ENCODE measurements at places on chromosomes 3 and 15. TPM values are rescaled to one million over a fixed set of nuclear protein-coding genes. Genes with fewer than 3 reads are reported as not detected.
A peak's percentile ranks its signal among the peaks of the same experiment; 100 is the strongest.

DNA sequence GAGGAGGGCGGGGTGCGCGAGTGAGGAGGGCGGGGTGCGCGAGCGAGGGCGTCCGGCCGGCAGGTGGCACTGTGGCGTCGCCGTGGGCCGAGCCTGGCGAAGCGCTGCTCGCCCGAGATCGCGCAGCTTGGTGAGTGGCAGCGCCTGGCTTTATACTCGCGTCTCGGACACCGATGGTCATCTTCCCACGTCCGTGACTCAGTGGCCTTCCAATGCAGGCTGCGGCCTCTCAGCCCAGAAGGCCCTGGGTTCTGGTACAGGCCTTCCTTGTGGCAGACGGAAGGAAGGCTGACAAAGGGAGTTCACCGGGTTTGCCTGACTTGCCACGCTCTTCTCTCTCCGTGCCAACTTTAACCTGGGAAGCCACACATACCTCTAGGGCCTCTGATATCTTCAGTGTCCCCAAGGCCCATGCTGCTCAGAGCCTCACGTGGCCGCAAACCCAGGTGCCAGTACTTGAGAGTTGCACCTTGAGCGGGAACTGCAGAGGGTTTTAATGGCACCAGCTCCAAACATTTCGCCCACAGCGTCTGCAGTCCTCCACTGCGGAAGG is 195.3 kb upstream of the LYSMD4 start:
- peak; percentile 91 for DNase-seq

Gene CLDN18
- not detected for total RNA-seq

Gene LOXL1
- total RNA-seq: 2.5 TPM

DNA sequence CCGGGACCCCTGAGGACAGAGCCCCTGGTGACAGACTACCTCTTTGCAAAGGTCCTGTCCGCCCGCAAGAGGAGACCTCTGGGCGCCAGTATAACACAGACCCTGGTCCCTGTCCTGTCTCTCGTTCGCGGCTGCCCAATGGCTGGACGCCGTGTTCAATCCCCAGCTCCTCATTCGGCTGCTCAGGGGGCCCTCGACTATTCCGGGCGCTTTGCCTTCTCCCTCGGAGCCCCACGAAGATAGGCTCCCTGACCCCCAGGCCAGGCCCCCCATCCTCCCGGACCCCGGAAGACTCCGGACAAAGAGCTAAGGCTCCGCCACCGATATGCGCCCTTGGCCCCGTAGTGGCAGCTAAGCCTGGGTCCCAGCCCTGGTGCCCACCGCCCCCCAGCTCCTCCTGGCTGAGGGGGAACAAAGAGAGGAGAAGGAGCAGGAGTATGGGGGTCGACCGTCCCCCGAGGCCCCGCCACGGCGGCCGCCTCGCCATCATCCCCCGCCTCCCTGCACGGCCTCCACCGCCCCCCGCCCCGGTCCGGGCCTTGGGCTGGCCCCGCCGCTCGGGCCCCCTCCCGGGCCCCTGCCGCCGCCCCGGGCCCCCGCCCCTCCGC is 437 bp downstream of the CELSR3 start:
- DNase-seq: no peak

Gene NPRL2
- total RNA-seq: 42.5 TPM

Gene WNT5A
- not detected for total RNA-seq

DNA sequence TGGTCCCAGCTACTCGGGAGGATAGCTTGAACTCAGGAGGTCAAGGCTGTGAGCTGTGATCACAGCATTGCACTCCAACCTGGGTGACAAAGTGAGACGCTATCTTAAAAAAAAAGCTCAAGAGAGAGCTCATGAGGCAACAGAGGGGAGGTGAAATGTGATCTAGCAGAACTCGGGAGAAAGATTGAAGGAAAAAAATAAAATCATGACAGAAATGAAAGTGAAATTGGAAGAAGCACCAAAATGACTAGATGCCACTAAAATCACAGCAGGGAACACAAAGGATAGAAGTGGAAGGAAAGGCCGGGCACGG is 109.4 kb upstream of the BNIP2 start:
- no peak for DNase-seq

DNA sequence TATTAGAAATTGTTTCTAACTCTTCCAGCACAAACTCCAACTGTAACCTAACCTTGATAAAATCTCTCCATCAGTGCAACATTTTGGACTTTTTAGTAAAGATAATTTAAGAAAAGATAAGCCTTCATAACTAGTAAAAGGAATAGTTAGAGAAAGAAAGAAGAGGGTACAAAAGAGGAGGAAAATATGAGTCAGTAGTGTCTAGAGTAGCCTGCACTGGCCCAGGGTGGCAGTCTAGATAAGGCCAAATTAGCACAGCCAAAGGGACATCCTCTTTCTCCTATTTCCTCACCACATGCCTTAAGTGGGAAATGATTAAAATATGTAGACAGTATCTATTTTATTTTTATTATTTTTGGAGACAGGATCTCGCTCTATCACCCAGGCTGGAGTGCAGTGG is 3.7 kb downstream of the PROS1 start:
- DNase-seq: no peak

Gene TRH
- not detected for total RNA-seq

GRCh38 chr3:13839253-13839652 is 40.6 kb downstream of the WNT7A start:
- no peak for DNase-seq

GRCh38 chr3:147412261-147412916 is 3.2 kb downstream of the ZIC1 start:
- no peak for DNase-seq

DNA sequence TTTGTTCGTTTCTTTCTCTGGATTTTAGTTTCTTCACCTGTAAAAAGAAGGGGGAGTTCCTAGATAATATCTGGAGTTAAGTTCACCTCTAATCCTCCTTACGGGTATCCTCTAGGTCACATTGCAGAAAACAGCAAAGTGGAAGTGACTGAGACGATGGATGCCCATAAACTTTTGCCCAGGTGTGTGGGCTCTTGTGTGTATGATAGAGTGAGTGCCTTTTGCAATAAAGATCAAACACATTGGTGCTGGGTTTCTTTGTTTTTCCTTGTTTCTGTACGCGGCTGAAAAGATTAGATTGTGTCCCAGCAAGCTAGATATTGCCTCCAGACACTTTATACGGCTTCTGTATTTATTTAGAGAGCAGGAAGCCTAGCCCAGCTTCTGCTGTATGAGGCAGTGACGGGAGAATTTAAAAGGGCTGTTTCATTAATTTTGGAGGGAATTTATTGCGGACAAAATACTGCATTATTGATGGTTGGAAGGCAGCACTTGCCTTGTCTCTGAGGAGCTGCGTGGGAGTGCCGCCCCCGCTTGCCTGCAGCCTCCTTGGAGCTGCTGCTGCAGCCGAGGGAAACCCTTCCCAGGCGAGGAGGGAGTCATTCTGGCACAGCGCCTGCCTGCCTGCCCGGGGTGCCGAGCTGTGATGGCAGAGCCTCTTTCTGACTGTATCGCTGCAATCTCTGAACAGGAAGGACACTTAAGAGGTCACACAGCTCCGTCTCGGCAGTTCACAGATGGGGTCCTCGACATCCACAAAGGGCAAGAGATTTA is 38.5 kb downstream of the PYDC2 start:
- DNase-seq: peak; percentile 4

Gene SPINK8
- total RNA-seq: not detected

- no peak for DNase-seq
Observed at GRCh38 chr3:99529265-99529664, 109.1 kb upstream of the COL8A1 start.

Gene CCDC39
- not detected for total RNA-seq

DNA sequence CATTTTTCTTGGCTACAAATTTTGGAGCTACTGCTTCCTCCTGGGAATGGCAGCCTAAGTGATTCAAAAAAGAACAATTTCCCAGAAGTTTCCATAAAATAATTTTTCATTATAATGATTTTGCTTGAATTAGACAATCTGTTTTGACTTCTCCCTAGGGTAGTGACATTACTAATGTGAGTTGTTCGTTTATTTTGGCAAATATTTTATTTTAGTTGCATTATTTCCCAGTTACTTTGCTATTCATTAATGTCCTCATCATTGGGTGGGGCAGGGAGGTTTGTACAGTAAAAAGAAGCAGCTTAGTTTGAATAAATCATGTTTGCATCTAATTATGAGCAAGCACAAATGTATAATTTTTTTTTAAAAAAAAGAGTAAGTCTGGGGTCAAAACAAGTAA is 686.6 kb downstream of the ROBO2 start:
- no peak for DNase-seq

Gene SPINT1
- 8.5 TPM for total RNA-seq

DNA sequence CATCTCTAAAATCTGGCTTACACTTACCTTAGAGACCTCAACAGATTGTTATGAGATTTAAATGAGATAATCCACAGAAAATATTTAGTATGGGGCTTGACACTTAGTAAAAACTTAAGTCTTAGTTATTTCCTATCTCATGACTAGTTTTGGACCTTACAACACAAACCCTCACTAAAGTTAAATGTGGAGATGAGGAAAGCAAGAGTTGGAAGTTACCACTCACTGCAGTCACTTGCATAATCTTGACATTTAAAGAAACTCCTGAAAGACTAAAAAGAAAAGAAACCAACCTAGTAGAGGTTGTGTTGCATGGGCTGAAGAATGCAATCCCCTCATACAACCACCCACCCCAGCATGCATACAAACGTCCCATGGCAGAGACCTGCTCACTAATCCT is 40.1 kb downstream of the ITGB5 start:
- DNase-seq: no peak

DNA sequence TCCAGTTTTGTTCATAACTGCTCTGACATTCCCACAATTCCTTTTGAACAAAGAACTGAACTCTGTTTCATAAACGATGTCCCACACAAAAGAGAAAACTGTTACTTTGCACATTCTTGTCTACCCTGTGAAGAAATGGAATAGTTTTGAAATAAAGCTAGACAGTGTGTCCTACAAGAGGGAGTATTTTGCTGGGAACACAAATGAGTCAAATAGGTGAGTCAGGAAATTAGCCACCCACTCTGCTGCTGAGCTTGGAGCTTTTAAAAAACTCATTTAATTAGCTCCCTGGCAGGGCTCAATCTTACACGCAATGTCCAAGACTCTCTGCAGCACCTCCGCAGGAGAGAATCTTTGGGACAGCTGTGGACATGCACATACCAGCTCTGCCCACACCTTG is 193.4 kb downstream of the SLC9A9 start:
- DNase-seq: no peak

- DNase-seq: peak; percentile 60
Observed at GRCh38 chr3:50617096-50617791, at the start of gene MAPKAPK3. MAPKAPK3 (plus strand) TSS chr3:50617151; CDS start chr3:50617566, 415 bp downstream.
